GM12865 (cell line): ENCODE measurements at places on chromosomes 4 and X.

DNA sequence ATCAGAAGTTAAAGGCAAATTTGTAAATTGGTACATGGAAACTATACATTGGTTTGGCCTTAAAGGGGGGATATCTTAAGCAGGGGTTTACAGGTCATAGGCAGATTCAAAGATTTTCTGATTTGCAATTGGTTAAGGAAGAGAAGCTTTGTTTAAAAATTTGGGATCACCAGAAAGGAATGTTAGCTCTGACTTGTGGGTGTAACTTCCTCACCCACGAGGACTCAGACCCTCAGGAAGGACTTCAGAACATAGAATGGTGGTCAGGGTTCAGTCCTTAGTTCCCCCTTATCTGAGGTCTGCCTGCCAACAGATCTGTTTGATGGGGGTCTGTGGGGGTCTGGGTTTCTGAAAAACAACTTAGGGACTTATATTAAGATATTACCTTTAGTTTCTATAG lies 427.4 kb upstream of the DIPK2B start:
- no peak for DNase-seq

- no peak for DNase-seq
Observed at GRCh38 chr4:76194325-76194724, 19.3 kb downstream of the SCARB2 start.

DNA sequence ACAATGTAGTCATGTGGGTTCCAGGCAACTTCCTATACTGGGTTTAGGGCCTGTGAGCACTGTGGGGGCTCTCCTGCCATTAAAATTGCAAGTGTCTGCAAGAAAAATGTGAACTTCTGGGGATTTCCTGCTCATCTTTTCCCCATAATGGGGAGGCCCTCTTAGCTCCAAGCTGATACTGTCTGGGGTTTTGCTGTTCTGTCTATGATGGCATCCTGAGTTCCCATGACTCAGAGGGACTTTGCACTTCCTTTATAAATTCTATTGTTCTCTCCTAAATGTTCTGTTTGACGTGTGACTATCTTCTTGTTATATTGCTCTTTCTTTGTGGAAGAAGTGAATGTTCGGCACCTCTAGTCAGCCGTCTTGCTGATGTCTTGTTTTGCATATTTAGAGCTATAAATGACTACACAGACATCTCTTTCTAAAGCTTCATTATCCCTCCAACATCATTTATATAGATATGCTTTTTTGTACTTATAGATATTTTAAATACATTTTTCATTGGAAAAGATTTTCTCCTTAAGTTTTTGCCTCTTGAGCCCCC lies 465.8 kb downstream of the NAF1 start:
- peak; percentile 12 for DNase-seq

GRCh38 chr4:77190053-77190452 lies 33.0 kb downstream of the CCNG2 start:
- DNase-seq: no peak

DNA sequence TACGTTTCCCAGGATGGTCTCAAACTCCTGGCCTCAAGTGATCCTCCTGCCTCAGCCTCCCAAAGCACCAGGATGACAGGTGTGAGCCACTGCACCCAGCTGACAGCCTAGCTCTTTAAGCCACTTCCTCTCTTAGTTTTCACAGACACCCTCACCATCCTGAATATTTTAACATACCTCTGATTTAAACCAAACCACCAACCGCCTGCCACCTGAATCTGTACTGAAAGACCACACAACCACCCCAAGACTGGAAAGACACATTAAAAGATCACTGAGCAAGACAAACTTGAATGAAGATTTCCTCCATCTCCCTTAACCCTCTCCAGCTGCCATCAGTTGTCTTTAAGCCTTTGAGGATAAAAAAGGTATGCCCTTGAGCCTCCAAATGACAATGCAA lies 110.6 kb downstream of the SH3KBP1 start:
- DNase-seq: peak; percentile 77

- DNase-seq: no peak
Observed at GRCh38 chr4:151690164-151690870, 70.5 kb downstream of the GATB start.

DNA sequence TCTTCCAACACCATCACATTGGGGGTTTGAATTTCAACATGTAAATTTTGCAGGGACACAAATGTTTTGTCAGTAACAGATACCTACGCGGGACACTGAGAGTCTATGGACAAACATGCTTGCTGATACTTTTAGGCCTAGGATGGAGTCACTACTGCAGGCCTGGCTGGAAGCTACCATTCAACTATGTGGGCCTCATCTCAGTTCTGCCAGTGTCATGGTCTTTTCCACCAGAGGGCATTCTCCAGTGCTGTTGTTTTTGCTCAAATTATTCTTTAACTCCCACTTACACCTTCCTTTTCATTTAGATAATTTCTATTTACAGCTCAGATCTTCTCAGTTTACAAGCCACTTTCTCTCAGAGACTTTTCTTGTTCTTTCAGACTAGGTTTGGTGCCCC lies 7.0 kb upstream of the ANK2 start:
- no peak for DNase-seq

- DNase-seq: no peak
Observed at GRCh38 chrX:5748586-5749150, 480.0 kb downstream of the NLGN4X start.

DNA sequence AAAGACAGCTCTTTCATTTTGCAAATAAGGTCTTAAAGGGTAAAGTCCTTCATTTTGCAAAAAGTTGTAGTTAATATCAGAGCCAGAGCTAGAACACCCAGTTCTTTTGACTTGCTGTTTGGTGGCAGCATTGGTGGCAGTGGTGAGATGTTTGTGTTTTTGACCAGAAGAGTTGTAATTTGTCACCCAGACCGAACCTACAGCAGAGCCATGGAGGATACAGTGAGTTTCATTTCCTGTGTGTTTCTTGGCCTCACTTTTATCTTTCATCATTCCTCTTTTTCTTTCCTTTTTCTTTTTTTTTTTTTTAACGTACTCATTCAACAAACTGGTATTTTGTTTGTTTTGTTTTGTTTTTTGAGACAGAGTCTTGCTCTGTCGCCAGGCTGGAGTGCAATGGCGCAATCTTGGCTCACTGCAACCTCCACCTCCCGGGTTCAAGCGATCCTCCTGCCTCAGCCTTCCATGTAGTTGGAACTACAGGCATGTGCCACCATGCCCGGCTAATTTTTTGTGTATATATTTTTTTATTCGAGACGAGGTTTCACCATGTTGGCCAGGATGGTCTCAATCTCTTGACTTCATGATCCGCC lies 116.4 kb downstream of the AFF1 start:
- DNase-seq: peak; percentile 24
